ENCODE measurements at places on chromosomes 13 and 19.

DNA sequence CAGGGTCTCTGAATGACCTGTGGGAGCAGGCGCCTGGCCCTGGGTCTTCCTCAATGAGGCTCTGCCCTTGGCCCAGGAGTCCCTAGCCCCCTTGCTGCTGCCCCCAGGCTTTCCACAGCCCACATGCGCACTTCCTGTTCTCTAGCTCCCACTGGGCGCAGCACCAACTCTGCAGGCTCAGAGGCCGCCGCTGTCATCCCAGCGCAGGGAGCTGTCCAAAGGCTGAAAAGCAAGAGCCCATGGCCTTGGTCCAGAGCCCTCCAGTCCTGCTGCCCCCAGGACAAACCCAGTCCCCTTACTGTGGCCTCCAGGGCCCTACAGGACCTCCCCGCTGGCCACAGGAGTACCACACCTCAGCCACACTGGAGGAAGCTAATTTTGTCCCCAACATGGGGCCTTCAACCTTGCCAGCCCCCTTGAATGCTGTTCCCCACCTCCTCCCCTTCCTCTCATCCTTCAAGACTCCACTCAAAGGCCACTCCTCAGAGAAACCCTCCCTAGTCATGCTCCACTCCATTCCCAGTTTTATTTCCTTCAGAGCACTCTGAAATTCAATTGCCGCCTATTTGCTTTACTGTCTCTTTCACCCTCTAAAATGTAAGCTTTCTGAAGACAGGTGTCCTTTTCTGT, 8.0 kb upstream of the POU2F2 start:
- no peak for DNase-seq

- DNase-seq: no peak
Observed at GRCh38 chr19:47188507-47189033, 42.4 kb downstream of the BBC3 start.

DNA sequence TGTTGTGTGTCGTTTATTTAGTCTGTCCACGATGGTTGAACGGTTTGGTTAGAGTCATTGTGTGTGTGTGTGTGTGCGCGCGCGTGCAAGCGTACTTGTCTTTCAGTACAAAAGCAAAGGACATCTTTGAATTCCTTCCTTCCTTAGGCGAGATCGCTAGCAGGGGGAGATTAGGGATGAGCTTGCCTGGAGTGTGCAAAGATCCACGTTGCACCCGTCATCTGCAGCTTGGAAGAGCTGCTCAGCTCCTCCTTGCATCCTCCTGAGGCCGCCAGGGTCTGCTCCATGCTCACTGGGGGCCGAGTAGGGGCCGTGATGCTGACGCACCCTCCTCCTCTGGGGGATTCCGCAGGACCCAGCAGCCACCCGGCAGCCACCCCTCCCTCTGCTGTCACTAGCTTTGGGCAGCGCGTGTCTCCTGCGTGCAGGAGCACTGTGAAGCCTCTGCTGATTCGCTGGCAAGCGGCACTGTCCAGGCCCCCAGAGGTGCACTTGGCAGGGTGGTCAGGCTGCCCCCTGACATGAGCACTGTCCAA, 137.3 kb downstream of the KDM4B start:
- no peak for DNase-seq

- peak; percentile 71 for DNase-seq
Observed at GRCh38 chr13:52947921-52948373, 80.7 kb upstream of the OLFM4 start.

DNA sequence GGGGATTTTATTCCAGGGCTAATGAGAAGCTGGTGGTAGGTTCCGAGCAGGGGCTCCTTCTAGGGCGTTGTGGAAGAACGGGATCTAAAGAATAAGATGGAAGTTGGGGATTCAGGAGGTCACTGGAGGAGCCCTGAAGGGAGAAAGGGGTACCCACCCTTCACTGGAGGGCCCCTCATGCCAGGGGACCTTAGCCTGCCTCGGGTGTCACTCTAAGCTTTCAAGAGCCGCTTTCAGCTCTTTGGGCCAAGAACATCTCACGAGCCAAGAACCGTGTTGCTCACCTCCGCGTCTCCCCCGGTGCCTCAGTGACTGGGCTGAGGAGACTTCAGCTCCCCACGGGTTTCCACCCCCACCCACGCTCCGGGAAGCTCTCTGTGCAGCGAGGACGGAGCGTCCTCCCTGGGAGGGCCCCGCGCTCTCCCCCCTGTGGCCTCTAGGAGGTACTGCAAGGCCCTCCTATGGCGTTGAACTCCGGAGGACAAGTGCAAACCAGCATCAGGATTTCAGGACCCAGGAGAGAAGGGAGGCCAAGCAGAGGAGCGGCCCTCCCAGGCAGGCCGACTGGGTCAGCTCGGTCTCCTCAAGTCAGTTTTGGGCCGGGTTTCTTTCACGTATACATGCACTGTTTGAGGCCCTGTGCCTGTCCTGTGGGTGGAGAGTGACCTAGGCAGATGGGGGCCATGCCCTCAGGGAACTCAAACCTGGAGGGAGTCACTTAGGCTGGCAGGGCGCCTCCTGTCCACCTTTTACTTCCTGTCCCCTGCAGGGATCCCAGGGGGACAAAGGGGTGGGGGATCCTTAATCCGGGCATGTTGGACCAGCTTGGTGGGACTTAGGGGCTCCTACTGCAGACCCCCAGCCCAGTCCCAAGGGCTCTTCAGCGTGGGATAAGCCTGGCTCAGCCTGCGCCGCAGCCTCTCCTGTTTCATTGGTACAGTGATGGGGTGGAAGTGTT, 5.1 kb upstream of the KRTDAP start:
- DNase-seq: peak; percentile 57

DNA sequence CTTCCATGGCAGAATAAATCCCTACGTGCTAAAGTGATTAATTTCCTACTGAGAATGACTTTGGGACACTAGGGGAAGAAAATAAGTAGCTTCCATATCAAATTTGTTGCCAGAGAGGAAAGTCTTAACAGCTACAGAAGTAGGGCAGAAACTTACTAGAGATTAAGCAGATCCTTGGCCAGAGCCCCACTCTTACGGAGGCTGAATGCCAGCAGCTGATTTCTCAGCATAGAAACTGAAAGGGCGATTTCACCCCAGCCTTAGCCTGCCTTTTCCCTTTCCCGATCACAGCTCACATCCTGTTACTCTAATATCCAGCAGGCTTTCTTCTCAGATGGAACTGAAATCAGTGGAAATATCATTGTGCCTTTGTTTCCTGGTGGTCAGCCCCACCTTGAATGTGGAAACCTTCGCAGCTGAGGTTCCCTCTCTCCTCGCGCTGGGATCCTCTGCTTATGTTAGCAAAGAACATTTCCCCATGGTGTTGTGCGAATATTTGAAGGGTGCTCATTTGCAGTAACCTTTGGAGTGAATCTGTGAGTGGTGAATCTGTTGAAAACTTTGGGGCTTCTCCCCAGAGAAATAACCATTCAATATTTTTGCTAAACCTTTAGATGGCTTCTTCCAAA, 8.4 kb downstream of the FAM124A start:
- DNase-seq: no peak

GRCh38 chr13:40243982-40244381, 422.5 kb downstream of the FOXO1 start:
- DNase-seq: no peak

GRCh38 chr13:48161530-48162179, 66.8 kb upstream of the MED4 start:
- DNase-seq: no peak

DNA sequence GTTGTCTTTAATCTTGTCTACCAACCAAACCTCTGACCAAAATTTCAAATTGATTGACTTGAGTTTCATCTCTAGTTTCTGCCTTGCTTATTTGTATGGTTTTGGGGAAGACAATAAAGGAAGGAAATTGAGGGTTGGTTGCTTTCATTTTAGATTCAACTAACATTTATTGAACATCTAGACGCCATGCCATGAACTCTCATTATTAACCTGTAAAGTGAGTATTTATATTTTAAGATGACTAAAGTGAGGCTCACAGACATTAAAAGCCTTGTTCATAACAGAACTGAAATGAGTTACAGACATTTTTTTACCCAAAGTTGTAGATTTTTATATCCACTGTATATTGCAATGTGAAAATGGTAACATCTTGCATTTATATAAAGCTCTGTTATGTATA, 239.3 kb downstream of the LMO7 start:
- DNase-seq: no peak

GRCh38 chr19:47848823-47849473, 10.1 kb upstream of the TPRX2 start:
- DNase-seq: peak; percentile 99

- no peak for DNase-seq
Observed at GRCh38 chr13:99246100-99246499, 12.1 kb downstream of the GPR18 start.

DNA sequence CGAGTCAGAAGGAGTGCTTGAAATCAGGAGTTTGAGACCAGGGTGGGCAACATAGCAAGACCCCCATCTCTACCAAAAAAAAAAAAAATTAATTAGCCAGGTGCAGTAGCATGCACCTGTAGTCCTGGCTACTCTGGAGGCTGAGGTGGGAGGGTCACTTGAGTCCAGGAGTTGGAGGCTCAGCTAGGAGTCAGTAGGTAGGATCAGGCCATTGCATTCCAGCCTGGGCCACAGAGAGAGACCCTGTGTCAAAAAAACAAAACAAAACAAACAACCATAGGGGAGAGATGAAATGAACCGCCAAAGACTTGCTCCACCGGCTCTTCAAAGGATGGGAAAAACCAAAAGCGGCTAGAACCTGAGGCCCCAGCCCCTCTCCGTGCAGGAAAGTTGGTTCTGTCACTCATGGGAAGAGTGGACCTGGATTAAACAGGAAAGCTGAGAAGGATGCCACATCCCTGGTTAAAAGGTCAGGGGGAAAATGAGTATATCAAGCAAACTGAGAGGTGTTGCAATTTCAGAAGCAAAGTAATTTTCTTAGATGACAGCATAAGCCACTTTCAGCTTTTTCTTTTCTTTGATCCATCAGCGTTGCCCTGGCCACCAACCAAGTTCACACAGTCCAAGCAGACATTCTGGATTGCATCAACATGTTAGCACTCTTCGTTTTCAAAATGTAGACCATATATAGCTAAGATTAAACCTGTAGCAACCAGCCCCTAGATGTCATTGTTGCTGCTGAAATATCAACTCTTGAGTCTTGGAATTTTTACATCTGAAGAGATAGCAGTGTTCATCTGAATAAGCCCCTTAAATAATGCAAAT, 8.9 kb upstream of the ZNF507 start:
- no peak for DNase-seq

DNA sequence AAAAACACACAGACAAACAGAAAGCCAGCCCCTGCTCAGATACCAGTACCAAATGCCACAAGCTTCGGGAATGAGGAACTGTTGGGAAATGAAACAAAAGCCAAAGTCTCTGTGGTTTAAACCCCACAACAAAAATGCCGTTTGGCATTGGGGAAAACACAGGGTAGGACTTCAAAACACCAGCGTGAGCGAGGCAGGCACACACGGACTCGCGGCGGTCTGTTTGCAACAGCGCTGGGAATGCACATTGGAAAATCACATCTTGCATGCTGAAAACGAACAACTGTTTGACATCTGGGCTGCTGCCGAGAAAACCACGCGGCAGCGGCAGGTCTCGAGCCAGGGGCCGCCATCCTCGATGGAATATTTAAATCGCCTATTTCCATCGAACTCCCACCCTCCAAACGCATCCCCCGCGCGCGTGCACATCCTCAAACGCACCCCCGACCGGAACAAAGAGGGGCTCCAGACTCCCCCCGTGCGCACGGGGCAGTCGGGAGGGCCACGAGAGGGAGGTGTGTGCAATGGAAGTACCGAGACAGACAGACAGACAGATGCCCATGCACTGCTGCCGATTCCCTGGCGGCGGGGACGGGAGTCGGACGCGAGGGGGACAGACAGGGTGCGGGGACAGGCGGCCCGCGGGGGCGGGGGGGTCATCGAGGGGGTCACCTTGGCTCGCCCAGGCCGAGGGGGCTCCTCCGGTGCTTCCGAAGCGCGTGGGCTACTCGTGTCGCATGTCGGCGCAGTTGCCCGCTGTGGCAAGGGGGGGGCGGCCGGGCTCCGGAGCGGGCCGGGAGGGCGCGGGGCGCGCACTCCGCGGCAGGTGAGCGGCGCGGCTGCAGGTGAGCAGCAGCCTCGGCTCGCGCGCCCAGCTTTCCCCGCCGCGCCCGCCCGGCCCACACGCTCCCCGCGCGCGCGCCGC, at the start of gene GPR12:
Gene GPR12, minus strand, starts transcription at position 880 of the 925 bp plus-strand sequence. CDS start 959 bp downstream, outside the sequence.
- DNase-seq: peak; percentile 19

- DNase-seq: no peak
Observed at GRCh38 chr19:47047272-47047762, 1.1 kb downstream of the TMEM160 start.

DNA sequence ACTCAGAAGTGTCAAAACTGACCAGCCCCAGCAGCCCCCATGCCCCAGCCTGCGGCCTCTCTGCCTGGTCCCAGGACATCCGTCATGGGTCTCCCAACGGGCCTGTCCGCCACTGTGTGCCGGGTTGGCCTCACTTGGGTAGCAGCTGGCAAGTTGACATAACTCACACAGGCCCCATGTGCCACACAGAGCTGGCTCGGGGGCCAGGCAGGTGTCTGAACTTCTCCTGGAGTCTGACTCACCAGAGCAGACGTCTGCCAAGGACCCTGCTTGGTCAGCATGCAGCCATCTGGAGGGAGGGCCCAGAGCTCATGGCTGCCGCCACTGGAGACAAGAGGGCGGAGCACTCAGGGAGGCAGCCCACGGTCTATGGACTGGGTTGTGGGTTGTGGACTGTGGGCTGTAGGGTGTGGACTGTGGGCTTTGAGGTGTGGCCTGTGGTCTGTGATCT, 32.0 kb upstream of the TMEM255B start:
- peak; percentile 15 for DNase-seq

GRCh38 chr19:5298471-5298901, 42.1 kb downstream of the PTPRS start:
- DNase-seq: no peak

DNA sequence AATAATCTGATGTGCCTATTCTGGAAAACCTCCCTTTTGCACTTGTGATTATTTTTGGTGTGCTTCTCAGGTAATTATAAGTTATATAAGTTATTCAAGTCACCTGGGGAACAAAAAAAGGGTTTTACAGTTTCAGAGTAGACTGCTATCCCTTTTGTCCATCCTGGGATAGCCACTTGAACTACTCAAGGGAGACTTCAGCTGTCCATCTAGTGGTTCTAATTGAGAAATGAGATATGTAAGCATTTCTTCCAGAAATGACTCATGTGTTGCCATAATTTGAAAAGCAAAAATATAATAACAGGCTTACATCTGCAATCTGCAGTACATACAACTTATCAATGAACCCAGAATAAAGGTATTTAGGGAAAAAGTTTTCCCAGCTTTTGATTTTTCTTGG, 20.4 kb downstream of the UBL3 start:
- DNase-seq: no peak

GRCh38 chr13:103168901-103169508, 102.8 kb upstream of the SLC10A2 start:
- no peak for DNase-seq

GRCh38 chr19:19530889-19531288, 2.2 kb downstream of the YJEFN3 start:
- DNase-seq: no peak

GRCh38 chr19:14393329-14393728, 12.1 kb downstream of the ADGRE5 start:
- peak; percentile 49 for DNase-seq

GRCh38 chr19:50198431-50199258, 4.8 kb upstream of the MYH14 start:
- DNase-seq: no peak

GRCh38 chr19:1584500-1585242, 8.0 kb downstream of the MBD3 start:
- DNase-seq: no peak
